ENCODE measurements at places on chromosomes 5 and 9.

DNA sequence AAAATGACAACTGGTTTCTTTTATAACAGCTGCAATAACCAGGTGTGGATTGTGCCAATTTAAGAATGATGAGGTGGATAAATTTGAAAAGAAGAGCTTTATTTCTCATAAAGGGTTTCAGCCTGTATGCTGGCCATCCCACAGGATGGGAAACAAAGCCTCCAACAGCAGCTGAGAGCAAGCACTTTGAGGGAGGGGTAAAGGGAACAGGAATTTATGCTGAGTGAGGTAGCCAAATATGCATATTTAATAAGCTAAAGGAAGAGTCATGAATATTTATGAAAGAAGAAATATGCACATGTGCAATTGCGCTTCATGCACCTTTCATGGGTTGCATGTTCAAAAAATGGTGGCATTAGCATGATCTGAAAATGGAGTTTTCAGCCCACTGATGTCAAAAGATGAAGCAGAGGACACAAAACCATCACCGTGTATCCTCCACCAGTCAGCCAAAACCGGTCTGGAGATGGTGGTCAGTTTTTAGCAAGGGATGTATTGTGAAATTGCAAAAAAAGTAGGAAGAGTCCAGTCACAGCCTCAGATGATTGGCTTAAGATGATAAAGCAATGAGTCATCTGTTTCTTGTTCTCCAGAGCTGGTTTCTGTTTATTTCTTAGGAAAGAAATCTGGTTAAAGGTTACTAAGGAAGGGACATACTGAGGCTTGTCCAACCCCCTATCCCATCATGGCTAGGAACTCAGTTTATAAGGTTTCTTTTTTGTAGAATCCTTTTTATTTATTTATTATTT lies 47.9 kb downstream of the DEPDC1B start:
- no peak for DNase-seq

- no peak for DNase-seq
These were observed 388.5 kb downstream of the PSAT1 start for GRCh38 chr9:78685471-78685870.

DNA sequence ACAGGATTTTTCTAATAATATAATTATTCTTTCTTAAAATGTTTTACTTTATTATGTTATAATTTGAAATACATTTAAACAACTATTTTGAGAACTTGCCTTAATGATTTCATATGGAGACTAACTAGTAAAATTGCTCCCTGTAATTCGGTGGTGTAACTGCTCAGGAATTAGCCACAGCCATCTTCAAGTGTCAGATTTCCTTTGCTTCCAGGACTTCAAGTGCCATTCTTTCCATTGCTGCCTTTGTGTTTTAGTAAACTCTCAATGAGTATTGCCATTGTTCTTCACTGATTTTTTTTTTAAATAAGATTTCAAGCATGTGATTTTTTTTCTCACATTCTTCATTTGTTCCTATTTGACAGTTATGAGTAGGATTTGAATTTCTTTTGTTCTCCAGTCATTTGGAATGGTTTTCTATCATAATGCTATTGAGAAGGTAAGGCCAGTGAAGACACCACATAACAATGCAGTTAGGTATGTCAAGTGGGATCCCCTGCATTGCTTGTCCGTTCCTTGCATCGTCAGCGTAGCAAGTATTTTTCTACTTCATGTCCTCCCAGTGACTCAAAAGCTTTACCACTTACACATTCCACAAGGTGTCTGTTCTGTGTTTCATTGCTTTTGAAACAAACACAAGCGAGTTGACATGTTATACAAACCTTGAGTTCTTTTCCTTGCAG lies 83.7 kb downstream of the LNPEP start:
- DNase-seq, result no peak

DNA sequence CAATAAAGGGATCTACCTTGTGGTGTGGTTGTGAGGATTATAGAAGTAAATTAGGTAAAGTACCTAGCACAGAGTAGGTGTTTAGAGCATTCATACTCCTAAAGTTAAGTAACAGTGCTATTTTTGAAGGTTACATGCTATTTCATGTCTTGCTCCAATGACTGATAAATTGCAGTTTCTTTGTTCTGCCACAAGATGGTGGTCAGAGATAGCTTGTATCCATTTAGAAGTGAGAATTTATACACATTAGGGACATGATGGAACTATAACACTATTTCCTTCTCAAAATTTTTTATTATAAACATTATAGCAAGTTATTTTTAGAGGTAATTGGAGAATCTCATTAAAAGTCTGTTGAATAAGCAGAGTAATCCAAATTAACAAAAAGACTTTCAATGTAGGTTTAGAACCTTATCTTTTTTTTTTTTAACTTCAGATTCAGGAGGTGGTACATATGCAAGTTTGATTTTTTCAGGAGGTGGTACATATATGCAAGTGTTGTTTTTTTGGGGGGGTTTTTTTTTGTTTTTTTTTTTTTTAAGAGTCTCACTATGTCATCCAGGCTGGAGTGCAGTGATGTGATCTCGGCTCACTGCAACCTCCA lies 17.1 kb downstream of the MTREX start:
- DNase-seq, result peak; percentile 15

- DNase-seq, result no peak
These were observed 124.2 kb upstream of the FSTL4 start for GRCh38 chr5:133736512-133736911.

- no peak for DNase-seq
These were observed 146.7 kb downstream of the SSBP2 start for GRCh38 chr5:81604193-81604592.

GRCh38 chr9:92739346-92739970 lies 25.2 kb downstream of the BICD2 start:
- DNase-seq, result no peak

DNA sequence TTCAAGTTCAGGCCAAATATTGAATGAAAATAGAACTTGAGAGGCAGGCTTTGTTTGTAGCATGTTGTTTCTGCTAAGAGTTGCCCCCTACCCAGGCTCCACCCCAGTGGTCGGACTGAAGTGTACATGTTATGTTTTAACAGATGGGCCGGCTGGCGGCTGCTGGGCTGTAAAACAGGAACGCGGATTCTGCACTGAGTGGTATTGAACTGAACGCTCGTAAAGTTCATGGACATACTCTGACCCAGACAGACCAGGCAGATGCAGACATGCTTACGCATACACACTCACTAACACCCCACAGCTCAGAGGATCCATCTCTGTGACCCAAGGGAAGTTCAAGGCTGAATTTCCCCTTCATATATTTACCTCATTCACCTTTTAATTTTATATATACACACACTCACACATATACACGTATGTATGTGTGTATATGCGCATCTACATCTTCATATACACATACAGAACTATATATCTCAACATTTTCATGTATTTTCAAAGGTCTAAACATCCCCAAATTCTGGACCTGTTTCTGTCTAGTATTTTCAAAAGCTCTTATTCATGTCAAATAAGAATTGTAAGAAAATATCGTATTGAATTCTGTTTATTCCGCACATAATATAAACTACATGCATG lies 1.4 kb downstream of the MARCHF3 start:
- no peak for DNase-seq

Data from NCI-H446 (cell line).